Right ventricle myocardium superior (tissue), 1 donor: ENCODE measurements at places on chromosomes 16 and 17. TPM values are rescaled to one million over a fixed set of nuclear protein-coding genes. Genes with fewer than 3 reads are reported as not detected.

BAHCC1 gene
- total RNA-seq = 8.0 TPM

GRCh38 chr17:77473615-77474226, 333.0 kb downstream of the SEC14L1 start:
- DNase-seq = no peak

CCL16 gene
- total RNA-seq = not detected

COL1A1 gene
- 28.1 TPM for total RNA-seq

C1QTNF1 gene
- total RNA-seq = 143 TPM

GRCh38 chr16:49356728-49357488, 16.7 kb upstream of the C16orf78 start:
- no peak for DNase-seq

DNA sequence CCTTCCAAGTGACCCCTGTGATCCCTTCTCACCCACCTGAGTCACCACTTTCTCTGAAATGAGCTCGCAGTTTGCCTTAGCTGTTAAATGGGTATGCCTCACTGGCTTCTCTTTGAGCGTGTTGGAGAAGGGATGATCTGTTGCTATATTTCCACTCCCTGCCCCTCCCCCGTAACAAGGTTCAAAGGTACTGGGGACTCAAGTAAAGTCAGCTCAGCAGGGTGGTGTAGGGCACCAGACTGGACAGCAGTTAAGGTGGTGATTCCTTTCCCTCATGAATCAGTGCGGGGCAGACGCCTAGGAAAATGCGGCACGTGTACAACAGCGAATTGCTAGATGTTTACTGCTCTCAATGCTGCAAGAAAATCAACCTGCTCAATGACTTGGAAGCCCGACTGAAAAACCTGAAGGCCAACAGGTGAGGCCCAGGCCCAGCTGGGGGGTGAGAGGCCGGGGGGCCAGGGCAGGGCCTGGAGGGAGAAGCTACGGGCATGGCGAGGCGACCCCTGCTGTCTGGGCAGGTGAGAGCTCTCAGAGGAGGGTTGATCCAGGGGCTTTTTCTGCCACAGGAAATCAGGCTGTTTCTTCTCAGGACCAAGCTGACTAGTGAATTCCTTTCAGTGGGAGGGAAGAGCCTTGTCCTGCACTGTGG, 130.3 kb downstream of the RAB11FIP4 start:
- DNase-seq = no peak

DNA sequence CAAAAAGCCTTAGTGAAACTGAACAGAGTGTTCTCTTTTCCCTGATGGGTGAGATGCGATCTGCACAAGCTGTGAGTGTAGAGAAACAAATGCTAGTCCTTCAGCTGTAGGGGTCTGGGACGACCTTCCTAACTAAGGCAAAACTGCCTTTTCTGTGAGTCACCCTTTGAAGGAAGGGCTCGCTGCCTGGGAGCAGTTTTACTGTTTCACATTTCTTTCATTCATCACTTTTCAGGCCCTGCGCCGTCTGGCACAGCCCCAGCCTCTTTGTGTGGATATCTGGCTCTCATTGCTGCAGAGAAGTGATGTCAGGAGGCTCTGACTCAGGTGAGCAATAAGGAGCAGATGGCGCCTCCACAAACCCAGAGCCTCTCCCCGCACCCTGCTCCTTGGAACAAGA, 57.4 kb downstream of the HS3ST3A1 start:
- peak; percentile 43 for DNase-seq

GRCh38 chr16:24180451-24180850, 75.7 kb upstream of the CACNG3 start:
- no peak for DNase-seq

DNA sequence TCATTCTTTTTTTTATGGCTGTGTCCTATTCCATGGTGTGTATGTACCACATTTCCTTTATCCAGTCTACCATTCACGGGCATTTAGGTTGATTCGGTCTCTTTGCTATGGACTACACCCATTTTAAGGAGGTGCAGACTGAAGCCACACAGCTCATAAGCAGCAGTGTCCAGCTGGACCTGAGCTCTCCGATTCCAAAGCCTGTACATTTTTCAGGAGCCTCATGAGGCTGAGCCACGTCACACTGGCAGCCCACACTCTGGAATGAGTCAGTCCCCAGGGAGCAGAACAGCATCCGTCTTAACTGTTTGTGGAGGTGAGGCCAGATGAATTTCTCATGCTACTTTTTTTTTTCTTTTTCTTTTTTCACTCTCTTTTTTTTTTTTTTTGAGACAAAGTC, 116.1 kb downstream of the C16orf95 start:
- peak; percentile 82 for DNase-seq

PLK1 gene
- total RNA-seq = 1.2 TPM

DNA sequence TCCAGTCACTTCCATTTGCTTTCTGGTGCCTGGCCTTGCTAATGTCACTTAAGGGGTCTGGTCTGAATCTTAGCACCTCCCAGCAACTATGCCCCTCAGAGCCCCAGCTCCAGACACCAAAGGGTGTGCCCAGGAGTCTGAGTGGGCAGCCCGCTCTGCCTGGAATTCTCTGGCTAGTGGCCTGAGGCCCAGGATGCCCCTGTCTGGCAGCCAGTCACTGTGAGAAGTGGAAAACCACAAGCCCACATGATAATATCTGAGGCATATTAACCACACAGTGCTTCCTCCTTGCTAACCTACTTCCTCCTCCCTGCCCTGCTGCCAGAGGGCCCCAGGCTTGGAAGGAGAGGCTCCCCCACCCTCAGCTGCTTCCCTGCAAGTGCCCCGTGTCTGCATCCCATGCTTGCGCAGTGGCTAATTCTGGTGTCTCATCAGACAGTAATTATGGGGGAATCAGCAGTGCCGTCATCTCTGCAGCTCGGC, 14.0 kb downstream of the SRCIN1 start:
- DNase-seq = no peak

DNA sequence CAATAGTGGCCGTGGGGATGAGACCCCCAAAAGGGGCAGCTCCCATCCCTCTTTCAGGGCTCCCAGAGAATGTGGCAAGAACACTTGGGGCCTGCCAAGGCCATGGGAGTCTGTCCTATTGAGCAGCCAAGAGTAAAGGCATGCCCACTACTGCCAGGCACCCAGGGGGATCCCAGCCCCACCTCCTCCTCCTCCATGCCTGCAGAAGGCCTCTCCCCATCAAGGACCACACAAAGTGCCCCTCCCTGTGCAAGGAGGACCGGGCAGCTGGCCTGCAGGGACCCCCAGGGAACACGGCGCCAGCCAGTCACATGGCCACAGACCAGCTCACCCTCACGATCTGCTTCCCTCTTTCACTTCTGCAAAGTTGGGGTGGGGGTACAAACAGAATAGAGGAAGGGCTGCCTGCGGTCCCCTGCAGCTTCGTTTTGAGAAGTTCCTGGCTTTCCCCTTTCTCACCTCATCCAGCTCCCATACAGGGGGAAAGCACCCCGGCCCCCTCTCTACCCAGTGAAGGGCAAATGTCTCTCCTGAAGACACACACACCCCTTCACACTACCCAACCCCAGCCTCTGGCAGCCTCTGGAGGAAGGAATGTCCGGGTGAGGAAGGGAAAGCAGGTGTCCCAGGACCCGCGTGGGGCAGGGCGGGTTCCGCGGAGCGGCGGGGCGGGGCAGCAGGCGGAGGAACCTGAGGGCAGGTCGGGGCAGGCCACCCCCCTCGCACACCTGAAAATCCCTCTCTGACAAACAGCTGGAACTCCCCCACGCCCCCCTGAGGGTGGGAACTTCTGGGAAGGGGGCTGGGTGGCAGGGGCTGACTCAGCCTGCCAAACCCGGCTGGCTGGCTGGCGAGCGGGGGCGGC, 2.0 kb downstream of the PPP1R9B start:
- peak; percentile 72 for DNase-seq

- no peak for DNase-seq
Observed at GRCh38 chr17:72829883-72830282, 262.6 kb downstream of the SLC39A11 start.

DNA sequence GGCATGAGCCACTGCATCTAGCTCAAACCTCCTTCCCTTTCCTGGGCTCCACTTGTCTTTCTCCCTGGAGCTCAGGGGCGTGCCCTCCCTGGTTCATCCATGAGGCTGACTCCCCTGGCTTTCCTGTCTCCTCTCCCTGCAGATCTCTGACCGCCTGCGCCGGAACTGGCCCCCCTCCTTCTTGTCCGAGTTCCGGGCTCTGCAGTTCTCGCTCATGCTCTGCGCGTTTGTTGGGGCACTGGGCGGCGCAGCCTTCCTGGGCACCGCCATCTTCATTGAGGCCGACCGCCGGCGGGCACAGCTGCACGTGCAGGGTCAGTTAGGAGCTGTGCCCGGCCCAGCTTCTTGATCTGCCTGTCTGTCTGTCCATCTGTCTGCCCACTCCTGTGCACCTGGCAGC, 1.2 kb upstream of the LAT start:
- no peak for DNase-seq

DNA sequence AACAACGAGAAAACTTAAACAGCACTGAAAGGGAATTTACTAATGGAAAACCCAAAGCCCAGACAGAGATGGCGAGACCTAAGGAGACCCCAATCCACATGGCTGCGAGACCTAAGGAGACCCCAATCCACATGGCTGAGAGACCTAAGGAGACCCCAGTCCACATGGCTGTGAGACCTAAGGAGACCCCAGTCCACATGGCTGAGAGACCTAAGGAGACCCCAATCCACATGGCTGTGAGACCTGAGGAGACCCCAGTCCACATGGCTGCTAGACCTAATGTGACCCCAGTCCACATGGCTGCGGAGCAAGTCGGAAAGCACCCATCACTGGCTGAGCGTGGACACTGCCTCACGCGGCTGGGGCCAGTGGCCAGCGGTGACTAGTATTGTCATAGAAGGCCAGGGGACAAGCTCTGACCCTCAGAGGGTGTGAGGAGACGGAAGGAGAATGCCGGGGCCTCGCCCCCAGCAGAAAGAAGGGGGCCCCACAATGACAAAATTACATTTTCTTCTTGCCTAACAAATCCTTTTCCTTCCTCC, 241.8 kb downstream of the C16orf95 start:
- DNase-seq = no peak

GRCh38 chr17:40345994-40346764, 18.4 kb downstream of the GJD3 start:
- no peak for DNase-seq

- no peak for DNase-seq
Observed at GRCh38 chr17:34371405-34372100, 8.5 kb upstream of the CCL1 start.

GRCh38 chr16:88599825-88600538, 29.8 kb downstream of the ZC3H18 start:
- DNase-seq = peak; percentile 71

DNA sequence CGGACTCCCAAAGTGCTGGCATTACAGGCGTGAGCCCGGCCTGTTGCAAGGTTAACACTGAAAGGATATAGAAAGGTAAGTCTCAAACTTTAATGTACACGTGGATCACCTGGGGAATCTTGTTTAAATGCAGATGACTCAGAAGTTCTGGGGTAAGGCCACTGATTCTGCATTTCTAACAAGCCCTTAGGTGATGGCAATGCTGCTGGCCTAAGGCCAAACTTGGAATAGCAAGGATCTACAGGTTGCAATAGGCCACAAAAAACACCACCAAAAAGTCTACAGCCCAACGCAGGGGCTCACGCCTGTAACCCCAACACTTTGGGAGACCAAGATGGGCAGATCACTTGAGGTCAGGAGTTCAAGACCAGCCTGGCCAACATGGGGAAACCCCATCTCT, 4.2 kb downstream of the CMTM4 start:
- no peak for DNase-seq

GRCh38 chr16:6576113-6576512, 756.5 kb upstream of the RBFOX1 start:
- no peak for DNase-seq

DNA sequence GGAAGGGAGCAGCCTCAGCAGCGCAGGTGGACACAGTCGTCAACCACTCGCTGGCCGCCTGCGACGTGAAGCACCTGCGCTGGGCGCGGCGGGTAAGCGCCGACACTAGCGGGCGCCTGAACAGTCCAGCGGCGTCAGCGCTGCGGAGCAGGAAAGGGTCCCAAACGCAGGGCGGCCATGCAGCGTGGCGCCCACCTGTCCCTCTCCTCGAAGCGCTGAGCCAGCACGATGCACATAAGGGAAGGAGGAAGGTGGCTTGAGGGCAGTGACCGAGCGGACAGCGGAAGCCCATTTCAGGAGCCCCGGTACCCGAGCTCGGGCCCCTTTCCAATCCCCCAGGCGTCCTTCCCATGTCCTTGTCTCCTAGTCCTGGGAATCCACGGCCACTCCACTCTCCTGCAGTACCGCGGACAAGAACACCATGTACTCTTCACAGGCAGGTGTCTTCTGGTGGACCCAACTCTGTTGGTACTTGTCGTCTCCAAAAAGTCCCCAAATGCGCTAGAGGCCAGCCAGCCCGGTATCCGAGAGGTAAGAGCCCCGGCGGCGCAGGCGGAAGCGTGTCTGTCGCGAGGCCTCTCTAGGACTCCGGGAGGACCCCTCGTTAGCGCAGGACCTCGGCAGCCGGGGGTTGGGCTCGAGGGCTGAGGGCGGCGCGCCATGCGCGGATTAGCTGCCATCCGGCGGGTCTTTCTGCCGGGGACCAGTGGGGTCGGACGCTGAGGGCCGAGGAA, 14.4 kb downstream of the ZNF232 start:
- DNase-seq = peak; percentile 83

FBXL16 gene
- total RNA-seq = not detected

GRCh38 chr17:21528031-21528695, 152.0 kb downstream of the KCNJ12 start:
- DNase-seq = no peak

MYH11 gene
- total RNA-seq = 14.0 TPM

FBXW10 gene
- 0.24 TPM for total RNA-seq

GRCh38 chr16:74249846-74250245, 46.8 kb upstream of the PSMD7 start:
- no peak for DNase-seq

GRCh38 chr17:80631142-80632045, 86.8 kb downstream of the RPTOR start:
- DNase-seq = no peak

DNAH2 gene
- not detected for total RNA-seq

DNA sequence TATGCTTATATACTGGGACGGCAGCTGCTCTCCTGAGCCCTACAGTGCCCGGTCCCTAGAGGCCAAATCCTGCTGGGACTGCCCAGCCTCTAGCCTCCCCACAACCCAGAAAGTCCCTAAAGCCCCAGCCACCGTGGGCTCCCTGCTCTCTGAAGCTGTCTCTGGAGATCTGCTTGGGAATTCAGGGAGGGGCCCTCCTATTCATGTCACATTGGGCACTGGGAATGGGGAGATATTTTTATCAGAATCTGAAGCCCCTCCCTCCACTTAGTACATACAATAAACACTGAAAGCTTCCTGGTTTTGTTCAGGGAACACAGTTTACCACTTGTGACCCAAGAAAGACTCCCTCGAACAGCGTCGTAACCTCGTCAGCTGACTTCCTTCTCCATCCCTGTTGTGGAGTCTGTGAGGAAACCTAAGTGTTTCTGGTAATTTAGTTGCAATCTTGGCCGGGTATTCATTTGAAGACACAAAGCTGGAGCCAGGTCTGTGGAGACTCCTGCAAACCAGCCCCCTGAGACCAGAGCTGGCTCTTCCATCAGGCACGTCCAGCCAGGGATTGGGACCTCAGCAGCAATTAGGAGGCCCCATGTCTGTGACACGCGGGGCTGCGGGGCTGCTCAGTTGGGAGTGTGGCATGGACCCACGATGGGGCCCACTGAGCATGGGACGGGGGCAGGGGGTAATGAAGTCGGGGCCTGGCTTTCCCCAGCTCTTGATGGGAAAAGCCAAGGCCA, 38.5 kb downstream of the PGS1 start:
- DNase-seq = no peak

SLC2A4 gene
- total RNA-seq = 141 TPM
